ENCODE measurements at places on chromosomes 11 and 22.

DNA sequence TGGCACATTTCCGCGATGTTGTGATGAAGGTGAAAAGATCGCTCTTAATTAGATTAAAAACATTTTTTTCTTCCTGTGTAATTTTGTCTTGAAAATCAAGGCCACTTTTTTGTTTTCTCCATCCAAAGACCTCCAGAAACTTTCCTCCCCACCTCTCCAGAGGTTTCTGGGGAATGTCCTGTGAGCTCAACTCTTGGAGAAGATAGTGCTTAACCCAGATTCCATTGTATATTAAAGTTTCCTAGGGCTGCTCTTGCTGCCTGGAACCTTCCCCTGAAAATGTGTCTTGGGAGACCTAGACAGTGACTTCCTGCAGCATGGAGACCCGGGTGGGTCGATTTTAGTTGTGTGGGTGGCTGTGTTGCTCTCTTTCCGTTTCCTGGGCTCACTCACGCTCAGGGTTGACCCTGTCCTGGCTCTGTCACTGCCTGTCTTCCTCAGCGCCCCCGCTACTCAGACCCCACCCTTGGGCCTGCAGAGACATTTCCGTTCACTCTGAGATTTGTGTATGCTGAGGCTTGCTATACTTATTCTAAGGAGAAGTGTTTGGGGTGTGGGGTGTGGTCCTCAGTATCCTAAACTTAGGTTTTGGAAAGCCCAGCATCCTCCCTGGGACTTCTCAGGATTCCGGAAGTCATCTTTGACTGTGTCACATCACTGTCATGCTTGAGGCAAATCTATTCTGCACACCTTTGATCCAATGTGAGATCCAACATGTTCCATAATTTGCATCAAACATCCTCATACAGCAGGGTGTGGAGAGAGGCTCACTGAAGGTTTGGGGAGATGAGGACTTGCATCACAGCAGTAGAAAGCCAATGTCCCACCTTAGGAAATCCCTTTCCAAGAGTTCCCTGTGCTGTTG, 47.2 kb downstream of the KCNQ1OT1 start:
- no peak for DNase-seq

- no peak for DNase-seq
Measured at GRCh38 chr11:130420478-130421198, 7.8 kb downstream of the ADAMTS8 start.

GRCh38 chr11:128420265-128420664, 167.1 kb downstream of the ETS1 start:
- DNase-seq: no peak

DNA sequence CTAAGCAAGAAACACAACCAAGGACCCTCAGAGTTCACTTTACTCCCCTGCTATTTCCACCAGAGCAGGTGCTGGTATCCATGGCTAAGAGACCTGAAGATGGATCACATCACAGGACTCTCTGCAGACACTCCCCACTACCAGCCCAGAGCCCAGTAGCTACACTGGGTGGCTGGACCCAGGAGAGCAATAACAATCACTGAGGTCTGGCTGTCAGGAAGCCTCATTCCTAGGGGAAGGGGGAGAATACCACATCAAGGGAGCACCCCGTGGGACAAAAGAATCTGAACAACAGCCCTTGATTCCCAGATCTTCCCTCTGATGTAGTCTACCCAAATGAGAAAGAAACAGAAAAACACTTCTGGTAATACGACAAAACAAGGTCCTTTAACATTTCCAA, 9.0 kb upstream of the MMP7 start:
- no peak for DNase-seq

GRCh38 chr11:75635066-75635862, 33.6 kb downstream of the MAP6 start:
- DNase-seq: no peak

DNA sequence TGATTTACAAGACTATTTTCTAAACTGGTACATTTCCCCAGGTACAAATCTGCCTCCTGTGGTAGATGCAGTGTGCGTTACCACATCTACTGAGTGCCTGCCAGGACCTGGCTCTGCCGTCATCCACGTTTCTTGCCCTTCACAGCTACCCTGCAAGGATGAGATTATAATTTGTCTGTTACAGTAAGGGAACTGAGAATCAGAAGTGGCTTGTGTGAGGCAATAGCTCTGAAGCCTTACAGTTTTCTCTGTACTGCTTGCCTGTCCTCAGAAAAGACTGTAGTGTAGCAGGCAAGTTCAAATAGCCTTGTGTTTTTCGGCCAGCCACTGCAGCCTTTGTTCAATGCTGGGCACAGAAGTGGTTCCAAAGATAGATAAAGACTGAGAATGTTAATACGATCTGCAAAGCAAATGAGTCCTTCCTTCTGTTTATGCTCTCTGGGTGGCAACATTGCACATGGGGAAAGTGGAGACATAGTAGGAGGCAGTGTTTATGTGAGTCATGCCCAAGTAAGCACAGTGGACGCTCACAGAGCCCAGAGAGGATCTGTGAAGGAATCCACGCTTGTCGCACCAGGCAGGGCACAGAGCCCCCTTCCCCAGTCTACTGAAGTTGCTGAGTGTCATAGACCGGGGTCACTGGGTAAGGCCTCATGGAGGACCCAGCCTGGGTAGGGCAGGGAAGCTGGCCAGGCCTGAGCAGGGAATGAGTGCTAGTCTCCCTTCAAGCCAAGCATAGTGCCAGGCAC, 49.1 kb downstream of the MICAL2 start:
- no peak for DNase-seq

DNA sequence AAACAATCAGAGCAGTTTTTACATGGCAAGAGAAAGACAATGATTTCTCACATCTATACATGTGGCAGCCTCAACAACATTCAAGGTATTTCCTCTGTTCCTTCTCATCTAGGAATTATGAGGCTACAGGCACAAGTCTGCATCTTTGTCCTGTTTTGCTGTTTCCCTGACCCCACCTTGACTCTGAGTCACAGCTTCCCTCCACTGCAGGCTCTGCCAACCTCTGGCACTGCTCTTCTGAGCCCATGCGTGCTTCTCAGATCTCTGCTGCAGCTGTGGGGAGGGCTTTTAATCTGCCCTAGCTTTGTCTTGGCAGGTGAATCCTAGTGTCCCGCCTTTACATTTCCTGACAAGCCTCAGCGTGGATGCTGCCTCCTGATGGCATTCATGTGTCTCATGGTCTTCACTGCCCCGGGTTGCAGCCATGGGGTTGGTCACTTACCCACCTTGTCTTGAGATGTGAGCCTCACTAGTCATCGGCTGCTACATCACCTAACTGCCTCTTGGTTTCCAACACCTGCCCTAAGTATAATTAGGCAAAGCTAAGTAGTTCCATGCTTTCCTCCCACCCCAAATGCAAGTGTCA, 578.5 kb downstream of the TBC1D22A start:
- no peak for DNase-seq

DNA sequence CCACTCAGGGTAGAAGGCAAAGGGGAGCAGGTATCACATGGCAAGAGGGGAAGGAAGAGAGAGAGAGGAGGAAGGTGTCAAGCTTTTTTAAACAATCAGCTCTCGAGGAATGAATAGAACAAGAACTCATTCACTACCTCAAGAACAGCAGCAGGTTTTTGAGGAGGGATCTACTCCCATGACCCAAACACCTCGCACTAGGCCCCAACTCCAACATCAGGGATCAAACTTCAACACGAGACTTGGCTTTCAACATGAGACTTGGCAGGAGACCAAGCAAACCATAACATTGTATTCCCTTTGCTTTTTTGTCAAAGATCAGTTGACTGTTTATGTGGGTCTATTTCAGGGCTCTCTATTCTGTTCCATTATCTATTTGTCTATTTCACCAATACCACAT, 26.9 kb upstream of the APOBEC3A start:
- DNase-seq: no peak

DNA sequence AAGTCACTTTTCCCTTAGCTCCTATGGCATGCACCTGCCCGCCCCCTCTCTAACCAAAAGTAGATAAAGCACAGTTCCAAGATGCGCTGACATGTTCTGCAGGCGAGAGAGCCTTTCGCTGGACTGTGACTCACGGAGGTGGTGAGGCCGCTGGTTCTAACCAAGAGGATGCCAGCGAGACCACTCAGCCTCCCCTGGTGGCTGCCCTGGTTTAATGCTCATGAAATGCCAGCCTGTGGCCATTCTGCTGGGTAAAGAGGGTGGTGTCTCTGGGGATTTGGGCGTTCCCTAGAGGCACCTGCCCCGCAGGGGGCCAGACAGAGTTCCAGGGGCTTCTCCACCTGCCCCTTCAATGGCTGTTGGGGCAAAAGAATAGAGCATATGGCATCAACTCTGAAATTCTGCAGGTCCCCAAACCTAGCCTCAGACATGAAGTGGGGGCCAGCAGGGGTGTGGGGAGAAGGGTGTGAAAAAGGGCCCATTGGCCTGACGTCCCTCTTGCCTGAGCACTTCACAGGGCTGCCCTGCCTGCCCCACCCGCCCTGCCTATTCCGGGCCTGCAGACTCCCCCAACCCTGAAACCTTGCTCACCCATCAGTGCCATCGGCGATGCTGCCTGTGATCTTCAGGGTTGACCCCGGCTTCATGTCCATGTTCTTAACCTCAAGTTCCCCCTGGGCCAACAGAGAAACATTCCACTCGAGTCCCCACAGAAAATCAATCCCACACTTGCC, 8.5 kb downstream of the LGALS2 start:
- no peak for DNase-seq

- no peak for DNase-seq
Measured at GRCh38 chr22:38180841-38181452, 683 bp downstream of the PLA2G6 start.

DNA sequence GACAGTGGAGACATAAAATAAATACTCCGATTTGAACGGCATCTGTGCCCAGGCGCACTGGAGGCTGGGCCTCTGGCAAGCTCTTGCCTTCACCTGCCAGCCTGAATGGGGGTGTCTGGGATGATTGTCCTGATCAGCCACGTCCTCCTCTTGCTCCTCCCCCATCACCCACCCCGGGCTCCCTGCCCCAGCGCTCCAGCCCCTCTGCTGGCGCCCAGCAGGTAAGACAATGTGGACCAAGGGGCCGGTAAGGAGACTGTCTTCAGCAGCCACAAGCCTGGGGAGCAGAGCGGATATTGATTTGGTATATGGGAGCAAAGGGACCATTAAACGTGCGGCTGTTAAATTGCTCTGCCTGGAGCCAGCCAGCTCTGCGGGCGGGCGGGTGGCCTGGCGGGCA, 24.9 kb downstream of the WNT11 start:
- no peak for DNase-seq

GRCh38 chr11:66293352-66293751, 1.7 kb downstream of the TMEM151A start:
- no peak for DNase-seq

DNA sequence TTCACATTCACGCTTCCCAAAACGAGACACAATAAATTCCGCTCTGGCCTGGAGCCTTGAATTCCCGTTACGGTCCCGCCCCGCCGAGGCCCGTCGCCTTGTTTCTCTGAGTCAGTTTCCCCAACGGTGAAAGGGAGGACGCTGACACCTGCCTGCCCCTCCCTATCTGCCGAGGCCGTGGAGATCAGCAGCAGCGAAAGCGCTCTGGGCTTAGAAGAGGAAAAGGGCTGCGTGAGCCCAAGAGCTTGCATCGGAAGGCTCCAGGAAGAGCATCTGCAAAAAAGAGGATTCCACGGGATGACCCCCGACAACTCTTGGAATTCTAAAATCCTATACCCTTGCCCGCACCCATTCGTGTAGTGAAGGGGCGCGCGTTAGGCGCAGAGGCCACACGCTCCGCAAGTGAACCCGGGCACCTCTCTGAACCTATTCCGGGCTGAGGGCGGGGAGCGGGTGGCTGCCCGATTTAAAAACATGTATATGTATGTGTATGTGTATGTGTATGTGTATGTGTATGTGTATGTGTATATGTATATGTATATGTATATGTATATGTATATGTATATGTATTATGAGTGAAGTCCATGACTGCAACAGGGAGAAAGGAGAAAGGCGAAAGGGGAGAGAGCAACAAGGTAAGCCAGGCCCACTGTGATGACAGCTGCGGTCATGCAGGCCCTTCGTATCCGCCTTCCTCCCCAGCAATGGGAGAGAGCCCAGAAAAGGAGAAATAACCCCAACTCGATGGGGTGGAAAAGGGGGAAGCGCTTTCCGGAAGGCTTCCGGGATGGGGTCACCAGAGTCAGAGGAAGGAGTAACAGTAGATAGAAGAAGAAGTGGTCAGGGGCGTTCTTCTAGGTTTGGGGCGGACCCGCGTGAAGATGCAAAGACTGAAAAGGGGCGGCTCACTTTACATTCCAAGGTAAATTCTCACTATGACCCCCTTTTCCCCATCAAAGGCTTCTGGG, 948 bp upstream of the MRTFA start:
- DNase-seq: no peak

GRCh38 chr22:39153220-39153717, 789 bp upstream of the CBX7 start:
- no peak for DNase-seq

DNA sequence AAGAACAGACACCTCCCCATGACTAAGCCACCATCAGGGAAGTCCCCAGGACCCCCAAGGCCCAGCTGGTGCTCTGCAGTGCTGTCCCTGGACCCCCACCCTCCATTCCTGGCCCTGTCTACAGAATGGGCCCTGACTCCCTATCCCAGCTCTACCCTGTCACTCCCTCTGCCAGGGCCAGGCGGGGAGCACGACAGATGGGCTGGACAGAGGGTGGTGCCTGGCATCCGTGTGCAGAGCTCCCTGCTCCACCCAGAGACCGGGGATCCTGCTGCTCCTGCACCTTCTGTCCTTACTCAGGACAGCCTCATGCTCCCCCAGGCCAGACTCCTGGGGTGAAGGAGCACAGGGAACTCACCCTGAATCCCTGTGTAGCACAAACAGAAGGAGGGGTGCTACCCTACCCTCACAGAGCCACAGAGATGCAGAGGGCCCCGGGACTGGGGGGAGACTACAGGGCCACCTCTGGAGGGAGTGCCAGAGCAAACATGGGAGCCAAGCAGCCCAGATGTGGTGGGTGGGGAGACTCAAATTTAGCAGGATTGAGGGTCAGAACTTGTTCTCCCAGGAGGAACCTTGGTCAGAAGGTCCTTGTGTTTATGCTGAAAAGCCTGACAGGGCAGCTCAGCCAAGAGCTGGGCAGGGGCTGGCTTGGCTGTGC, 2.0 kb downstream of the ARVCF start:
- DNase-seq: no peak

GRCh38 chr11:12215181-12215593, 104.8 kb downstream of the MICAL2 start:
- no peak for DNase-seq

DNA sequence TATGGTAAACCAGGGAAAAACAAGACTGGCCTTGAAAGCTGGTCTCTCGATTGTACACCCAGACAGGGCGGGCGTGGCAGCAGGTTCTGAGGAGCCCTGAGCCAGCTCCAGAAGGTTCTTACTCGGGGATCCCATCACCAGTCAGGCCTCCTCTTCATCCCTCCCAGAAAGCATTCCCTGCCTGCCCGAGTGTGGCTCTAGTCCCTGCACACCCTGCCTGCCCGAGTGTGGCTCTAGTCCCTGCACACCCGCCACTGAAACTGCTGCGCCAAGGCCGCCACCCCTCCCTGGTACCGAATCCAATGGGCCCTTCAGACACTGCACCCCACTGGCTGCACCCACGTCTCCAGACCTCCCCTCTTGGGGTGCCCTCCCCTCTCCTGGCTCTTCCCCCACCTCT, 30.1 kb downstream of the KIAA0930 start:
- no peak for DNase-seq

DNA sequence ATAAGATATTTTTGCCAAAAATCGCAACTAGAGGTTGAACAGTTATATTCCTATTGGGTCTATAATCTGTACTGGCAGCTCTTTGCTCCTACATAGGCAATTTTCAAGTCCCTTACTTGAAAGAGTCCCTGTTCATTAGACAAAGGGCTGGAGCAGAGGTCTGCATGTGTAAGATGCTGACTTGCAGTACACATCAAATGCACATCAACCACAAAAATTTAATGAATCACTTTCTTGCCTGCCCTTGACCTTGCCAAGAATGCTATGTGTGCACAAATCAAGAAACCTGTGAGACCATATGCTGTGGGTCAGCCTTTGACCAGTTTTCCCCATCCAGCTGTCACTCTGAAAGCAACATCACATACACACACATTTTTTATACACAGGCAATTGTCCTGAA, 661.5 kb downstream of the LRRC4C start:
- no peak for DNase-seq

Data from GM19239 (cell line).